NCI-H1105 (cell line): ENCODE measurements at places on chromosomes 5 and 9.

DNA sequence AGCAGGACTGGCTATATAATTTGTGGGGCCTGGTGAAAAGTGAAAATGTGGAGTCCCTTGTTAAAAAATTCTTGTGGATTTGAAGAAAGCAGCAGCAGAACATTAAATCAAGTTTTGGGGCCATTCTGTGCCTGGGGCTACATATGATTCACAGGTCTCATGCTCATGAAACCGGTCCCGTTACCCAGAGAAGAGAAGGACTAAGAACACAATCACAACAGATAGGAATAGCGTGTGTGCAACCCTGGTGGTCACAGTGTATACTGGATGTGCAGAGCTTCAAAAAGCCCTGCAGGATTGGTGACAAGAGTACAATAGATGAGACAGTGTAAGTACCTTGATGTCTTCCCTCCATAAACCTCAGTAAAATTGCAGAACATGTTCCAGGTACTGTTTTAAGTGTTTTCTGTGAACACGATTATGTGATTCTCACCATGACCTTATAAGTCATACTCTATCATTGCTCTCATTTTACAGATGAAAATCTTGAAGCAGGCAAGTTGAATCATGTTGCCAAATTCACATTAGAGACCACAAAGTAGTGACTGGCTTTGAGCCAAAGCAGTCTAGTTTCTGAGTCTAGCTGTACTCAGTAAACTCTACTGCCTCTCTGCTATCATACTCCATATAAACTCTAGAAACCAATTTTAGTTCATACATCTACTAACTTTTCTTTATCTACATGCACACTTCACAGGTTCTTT, 636.5 kb downstream of the TAF11L14 start:
- no peak for DNase-seq

DNA sequence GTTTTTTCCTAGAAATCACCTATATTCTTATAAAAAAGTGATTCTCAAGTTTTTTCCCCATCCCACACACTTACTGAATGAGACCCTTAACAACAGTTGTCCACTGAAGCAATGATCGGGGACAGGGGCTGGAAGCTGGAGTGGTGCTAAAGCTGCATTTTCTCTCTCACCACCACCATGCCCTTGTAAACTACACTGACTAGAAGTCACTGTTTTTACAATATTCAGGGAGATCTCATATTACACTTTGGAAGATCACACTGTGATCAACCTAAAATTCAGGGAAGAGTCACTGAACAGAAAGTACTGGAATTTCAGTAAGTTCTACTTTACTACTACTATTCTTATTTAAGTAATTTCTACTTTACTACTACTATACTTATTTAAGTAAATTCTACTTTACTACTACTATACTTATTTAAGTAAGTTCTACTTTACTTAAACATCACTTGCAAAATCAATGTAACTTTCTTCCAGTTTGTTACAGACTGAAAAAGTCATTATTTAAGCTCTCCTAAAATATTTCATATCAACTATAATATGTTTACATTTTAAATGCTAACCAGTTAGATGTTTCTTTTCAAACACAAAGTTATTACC, 164.3 kb downstream of the AGTPBP1 start:
- DNase-seq, result no peak

GRCh38 chr5:124599028-124599973, 147.1 kb downstream of the ZNF608 start:
- DNase-seq, result no peak

- DNase-seq, result no peak
Observed at GRCh38 chr5:63125392-63125791, 546.8 kb downstream of the LRRC70 start.

DNA sequence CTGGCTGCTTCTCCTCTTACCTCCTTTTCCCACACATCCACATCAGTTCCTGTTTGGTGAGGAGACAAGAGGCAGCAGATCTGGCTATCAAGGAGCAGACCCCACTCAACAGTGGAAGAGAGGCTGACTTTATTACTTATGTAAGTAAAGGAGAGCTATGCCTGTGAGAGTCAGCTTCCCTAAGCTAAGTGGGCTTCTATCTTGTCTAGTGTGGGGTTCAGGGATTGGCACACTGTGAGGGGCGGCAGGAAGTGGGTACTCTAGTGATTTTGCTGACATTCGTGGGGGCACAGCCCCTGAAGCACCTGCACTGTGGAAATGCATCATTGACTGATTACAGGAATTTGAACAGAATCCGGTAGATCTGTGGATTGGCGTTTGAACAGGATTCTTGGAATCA, 163.5 kb upstream of the IRX1 start:
- DNase-seq, result no peak

GRCh38 chr9:129752900-129753729, at the start of gene PTGES:
Gene PTGES, minus strand, starts transcription at chr9:129753042. Its CDS starts 30 bp downstream, at chr9:129753012.
- no peak for DNase-seq

- peak; percentile 0 for DNase-seq
Observed at GRCh38 chr9:35490155-35490909, 421 bp downstream of the RUSC2 start.

DNA sequence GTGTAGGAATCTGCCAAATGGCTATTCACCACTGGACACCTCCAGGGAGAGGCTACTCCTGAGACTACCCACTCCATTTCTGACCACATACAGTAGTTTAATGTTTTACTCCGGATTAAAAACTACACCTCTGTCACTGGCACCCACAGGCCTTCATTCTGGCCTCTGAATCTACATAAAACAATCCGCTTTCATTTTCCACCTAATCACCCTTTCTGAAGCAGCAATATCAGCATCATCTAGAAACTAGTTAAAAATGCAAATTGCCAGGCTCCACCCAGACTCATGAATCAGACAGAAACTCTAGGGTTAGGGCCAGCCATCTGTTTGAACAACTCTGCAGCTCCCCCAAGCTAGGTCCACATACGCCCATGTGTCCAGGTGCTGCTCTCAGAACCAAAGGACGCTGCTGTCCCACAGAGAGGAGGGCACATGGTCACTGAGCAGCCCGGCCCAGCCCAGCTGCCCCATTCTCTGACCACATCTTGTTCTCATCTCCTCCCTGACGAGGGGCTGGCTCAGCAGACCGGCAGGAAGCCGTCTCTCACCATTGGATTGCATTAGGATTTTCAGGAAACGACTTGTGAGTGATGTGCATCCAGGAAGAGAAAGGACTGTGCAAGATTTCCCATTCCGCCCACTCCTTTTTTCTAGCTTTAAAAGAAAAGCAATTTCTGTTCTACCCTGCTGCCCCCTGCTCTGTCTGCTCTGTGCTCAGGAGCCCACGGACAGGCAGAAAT, 34.7 kb downstream of the ADAM19 start:
- DNase-seq, result no peak
